ENCODE measurements at places on chromosomes 12 and 14.

- DNase-seq = no peak
Observed at GRCh38 chr12:20309504-20310148, 58.7 kb upstream of the PDE3A start.

DNA sequence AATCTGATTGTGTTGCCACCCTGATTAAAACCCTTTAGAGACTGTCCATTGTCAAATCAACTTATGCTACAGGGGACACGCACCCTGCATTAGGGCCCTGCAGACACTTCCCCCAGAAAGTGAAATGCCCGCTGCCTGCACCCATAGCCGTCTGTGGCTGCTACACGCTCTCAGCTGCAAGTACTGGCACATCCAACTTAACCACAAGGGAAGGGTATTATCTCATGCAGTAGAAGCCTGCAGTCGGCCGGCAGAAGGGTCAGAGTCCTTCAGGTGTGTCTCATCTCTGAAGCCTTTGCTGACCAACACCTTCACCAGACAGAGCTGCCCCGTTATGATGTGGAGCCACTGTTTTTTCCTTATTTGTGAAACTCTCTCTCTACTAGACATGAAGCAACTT, 20.8 kb downstream of the CFAP251 start:
- DNase-seq = no peak

DNA sequence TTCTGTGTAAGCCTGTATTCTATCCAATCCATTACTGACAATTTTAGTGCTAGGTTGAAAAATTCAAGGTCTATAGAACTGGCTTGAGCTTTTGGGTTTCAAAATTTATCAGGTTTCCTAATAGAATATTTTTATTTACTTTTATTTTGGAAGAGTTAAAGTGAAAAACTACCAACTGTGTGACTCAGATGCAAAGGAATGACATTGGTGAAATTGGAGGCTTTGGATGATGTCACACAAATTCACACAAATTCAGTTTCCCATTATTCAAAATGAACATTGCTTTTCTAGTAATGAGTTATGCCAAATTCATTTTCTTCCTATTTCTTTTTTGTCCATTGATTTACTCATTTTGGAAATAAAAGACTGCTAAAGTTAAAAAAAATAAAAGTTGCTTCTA, 186.9 kb downstream of the ALX1 start:
- no peak for DNase-seq

GRCh38 chr12:14836336-14837210, 6.8 kb downstream of the ART4 start:
- DNase-seq = no peak

DNA sequence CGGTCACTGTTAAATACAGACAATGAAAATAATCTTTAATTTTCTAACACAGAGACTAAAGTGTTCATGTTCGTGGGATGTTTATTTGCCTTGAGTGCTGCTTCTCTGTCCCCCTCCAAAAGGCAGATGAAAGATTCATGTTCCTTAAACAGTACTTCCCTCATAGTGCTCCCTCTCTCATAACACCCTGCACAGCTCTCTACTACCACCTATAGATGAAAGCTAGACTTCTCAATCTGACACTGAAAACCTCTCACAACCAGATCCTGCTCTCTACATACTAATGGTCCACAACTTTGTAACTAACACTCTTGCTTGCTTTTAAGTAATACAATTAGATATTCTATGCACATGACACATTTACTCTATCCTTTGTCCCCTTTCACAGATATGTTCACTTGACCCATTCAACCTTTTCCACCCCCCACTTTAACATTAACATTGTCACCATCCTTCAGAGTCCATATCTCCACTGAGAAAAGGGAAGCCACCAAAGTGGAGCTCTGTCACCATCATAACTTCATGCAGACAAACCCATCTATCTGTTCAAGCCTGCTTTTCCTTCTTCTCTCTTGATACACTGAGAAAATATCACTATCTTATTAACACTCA, 266.4 kb upstream of the USP15 start:
- DNase-seq = no peak

- DNase-seq = no peak
Observed at GRCh38 chr14:53874704-53875103, 81.9 kb downstream of the BMP4 start.

- DNase-seq = no peak
Observed at GRCh38 chr14:24332268-24332993, 2.4 kb downstream of the ADCY4 start.

DNA sequence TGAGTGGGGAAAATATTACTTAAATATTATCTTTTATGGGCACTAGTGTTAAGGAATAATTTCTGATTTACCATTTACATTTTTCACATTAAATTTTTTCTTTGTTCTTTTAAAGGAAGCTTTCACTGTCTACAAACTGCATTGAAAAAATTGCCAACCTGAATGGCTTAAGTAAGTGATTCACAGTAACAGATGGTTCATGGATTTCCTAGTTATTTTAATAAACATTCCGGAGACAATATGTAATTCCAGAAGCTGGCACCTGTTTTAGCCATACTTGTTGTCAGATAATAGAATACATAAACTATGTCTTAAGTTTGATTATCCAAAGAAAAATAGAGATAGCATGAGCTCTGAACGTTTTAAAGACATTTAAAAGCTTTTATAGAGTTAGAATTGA, 17.1 kb downstream of the DNAL1 start:
- DNase-seq = no peak

GRCh38 chr12:2194571-2194970, 141.8 kb downstream of the CACNA1C start:
- DNase-seq = no peak

DNA sequence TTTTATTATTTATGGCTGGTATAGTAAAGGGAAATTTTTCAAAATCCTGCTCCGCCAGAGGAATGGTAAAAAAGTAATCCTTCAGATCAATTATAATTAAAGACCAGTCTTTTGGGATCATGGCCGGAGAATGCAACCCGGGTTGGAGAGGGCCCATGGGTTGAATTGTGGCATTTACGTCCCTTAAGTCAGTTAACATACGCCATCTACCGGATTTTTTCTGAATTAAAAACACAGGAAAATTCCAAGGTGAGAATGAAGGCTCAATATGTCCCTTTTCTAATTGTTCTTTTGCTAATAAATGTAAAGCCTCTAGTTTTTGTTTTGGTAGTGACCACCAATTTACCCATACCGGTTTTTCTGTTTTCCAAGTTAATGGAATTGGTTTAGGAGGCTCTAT, 602.8 kb downstream of the ALG10 start:
- DNase-seq = no peak

- DNase-seq = no peak
Observed at GRCh38 chr14:74691456-74691855, 21.4 kb downstream of the AREL1 start.

DNA sequence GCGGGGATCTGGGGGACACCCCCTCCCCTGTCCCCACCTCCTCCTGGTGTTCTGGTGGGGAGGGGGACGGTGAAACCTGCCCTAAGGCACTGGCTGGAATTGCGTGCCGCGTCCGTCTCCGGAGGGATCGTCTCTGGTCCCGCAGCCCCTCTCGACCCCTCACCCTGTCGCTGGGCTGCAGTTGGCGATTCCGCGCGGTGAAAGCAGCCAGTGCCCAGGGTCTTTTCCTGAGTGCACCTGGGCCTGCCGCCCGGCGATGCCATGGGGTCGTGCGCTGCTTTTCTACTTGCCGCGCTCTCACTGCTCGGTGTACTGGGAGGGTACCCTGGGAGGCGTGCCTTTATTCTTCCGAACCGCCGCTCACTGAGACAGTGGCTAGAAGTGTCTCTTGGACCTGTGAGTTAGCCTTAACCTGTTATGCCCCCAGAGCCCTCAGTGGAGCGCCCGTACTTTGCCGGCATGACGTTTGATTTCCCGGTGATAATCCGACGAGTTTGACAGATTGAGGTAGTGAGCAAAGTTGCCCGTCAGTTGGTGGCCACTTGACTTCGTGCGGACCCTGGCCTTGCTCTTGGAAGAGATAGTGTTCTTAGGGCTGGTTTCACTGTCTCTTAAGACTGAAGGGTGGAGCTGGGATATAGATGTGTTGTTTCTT, 788 bp downstream of the SFSWAP start:
- DNase-seq = no peak

GRCh38 chr12:52359621-52360061, 7.6 kb downstream of the KRT85 start:
- DNase-seq = no peak

GRCh38 chr12:67456431-67456901, 187.3 kb downstream of the CAND1 start:
- DNase-seq = peak; percentile 3

DNA sequence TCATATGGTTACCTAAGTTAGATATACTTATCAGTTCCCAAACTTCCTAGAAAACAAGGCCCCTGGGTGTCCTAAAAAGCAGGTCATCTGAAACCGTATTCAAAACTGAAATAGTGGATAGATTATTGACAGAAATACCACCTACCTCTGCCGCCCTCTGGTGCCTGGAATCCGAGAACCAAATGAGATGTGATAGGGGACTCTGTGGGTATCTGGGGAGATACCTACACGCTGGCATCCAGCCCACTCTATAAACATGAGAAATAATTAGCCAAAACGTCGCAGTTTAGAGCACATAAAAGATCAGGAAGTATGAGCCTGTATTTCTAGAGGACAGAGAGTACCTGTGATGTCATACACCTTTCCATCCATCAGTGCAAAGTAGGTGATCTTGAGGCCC, 4.4 kb downstream of the ORMDL2 start:
- no peak for DNase-seq

DNA sequence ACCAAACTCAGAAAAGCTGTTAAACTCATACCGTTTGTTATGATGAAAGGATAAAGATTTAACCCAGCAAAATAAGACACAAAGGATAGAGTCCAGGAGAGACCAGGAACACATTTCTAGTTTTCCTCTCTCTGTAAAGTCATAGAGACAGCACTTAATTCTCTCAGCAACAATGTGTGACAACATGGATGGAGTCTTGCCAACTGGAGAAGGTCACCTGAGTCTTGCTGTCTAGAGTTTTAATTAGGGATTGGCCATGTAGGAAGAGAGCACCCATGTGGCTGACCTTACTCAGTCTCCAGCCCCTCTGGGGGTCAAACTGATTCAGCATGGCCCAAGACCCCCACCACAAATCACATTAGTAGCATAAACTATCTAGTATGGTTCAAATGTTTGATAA, 151.0 kb upstream of the ATF7IP start:
- DNase-seq = no peak

DNA sequence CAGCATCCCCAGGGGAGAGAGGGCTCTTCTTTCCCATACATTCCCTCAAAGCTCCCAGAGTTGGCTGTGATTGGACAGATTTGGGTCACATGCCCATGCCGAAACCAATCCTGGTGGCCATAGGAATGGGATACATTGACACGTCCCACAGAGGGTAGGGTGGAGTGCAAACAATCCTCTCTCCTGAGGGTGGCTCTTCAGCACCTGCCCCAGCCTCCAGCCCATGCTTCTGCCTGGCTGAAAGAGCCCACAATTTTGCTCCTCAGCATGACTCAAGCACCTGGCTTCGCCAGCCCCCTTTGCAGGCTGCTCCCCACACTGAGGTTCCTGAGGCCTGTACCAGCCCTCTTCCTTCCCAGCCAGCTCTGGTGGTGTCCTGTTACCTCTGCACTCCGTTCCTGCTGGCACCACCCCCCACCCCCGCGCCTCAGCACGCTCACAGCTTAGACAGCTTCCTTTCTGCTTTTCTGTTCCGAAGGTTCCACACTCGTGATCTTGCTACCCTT, 71.7 kb downstream of the CCDC92 start:
- DNase-seq = no peak

DNA sequence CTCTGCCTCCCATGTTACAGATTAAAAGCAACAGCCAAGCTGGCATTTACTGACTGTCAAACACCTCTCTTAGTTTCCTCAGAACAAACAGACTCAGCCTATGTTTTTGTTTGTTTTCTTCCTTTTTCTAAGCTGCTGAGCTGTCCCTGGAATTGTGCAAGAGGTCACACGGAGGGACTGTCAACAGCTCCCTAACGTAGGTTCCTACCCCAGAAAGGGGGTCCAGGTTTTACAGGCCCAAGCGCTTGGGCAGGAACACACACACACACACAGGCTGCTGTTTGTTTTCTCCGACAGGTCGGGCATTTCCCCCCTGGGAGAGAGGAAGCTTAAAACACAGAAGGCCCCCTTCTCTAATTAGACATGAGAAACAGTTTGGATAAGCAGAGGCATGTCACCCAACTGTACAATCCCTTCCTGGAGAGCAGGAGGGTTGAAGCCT, 739.6 kb upstream of the TBX3 start:
- DNase-seq = no peak

DNA sequence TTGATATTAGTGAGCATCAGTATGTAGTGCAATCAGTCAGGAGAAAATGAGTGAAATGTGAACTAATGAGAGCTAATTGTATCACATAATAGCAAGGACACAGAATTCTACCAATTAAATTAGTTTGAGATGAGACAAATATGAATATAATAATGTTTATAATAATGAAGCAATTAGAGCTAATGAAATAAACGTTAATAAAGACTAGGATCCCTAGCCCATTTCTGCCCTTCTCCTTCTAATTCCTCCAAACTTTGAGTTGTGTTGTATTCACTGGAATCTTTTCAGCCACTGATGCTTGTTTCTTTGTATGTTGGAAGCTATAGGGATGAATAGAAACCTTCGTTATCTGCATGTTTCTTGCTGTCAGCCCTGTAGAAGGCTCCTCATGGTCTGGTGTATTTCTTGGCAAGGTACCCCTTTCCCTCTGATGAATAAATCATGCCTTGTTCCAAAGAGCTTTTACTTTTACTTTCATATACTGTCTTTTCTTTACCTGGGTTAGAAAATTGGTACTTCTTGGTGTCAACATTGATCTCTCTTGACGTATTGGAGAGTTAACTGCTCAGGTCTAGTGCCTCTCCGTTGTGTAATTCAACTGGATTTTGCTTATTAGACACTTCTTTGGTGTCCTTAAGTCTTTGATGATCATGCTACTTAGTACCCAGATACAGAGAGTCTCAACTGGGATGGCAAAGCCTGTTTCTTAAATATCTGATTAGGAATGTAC, 154.8 kb downstream of the PTCSC3 start:
- DNase-seq = no peak

DNA sequence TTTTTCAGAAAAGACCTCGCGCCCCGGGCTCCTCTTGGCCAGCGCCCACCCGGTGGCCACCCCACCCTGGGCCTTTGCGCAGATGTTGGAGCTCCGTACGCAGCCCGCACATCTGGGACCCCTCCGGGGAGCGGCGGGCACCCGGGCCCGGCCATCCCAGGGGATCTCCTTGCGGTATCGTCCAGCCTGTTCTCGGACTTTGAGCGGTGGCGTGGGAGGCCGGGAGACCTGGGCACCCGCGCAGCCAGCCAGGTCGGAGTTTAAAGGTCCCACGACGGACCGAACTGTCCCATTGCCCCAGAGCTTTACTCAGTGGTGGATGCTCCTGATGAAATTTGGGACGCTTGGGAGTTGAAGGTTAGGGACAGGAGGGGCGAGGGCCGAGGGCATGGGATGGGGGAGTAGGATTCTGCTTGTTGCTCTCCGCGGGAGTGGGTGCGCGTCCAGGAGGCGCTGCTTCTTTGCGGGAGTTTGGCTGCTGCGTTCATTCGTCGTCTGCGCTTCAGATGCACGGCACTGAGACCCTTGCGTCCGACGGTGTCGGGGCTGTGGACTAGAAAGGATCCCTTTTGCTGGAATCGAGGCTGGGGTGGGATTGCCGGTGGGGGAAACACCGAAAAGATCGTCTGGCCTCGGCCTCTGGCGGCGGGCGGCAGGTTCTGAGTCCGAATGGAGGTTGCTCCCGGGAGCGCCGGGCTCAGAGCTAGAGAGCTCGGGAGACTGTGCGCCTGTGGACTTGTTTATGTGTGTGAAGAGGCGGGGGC, 1.4 kb downstream of the NTF3 start:
- DNase-seq = peak; percentile 27
